ENCODE measurements at places on chromosomes 6 and 20. TPM values are rescaled to one million over a fixed set of nuclear protein-coding genes. Genes with fewer than 3 reads are reported as not detected.

GRCh38 chr6:4794140-4794707 lies 18.0 kb downstream of the CDYL start:
- no peak for DNase-seq

DNA sequence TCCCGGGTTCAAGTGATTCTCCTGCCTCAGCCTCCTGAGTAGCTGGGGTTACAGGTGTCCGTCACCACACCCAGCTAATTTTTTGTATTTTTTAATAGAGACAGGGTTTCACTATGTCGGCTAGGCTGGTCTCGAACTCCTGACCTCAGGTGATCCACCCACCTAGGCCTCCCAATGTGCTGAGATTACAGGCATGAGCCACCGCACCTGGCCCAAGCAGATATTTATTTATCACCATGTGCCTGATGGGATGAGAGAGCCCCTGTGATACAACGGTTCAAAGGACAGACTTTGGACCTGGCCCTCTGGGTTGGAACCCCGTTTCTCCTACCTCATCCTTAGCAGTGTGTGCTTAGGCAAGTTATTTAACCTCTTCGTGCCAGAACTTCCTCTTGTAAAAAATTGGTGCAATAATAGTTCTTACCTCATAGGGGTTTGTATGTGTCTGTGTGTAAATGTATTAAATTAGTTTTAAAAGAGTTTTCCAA lies 19.2 kb upstream of the STK38 start:
- no peak for DNase-seq

- no peak for DNase-seq
These were observed 90.8 kb upstream of the ELOVL5 start for GRCh38 chr6:53439556-53439955.

- no peak for DNase-seq
These were observed 64.1 kb downstream of the TFAP2C start for GRCh38 chr20:56693217-56693616.

DNA sequence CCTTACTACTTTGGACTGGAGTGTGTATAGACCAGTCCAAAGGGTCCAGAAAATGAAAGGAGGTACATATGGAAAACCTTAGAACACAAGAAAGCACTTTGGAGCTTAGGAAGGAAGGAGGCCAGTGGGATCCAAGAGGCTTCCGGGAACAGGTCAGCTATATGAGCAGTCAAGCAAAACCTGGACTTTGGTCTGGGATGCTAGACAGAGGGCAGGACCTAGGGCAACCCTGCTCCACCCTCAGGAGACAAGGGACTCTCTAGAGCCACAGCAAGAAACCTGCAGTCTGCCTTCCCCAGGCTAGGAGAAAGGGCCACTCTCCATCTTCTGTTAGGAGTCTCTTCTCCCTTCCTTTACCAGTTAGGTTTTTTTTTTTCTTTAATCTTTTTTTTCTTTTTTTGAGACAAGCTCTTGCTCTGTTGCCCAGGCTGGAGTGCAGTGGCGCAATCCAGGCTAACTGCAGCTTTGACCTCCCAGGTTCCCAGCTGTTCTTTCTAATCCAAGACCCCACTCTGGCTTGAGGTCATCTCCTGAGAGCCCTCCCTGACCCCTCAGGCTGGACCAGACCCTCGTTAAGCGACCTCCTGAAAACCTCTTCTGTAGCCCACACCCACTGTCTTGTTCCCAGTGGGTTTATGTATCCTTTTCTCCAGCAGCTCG lies 4.6 kb downstream of the KCNK5 start:
- DNase-seq, result no peak

DNA sequence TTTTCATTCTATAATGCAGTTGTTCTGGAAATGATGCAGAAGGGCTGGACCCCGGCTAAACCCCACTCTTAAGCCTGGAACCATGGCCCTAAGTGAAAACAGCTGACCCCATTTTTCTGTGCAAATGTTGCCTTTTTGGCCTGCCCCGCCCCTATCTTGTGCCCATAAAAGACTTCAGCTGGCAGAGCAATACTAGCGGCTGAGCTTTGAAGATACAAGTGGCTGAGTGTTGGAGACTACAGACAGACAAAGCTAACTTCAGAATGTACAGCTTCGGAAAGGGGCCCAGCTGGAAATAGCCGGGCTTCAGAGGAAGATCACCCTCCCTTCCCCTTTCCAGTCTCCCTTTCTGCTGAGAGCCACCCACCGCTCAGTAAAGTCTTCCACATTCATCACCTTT lies 258.6 kb upstream of the SPTLC3 start:
- DNase-seq, result no peak

DNA sequence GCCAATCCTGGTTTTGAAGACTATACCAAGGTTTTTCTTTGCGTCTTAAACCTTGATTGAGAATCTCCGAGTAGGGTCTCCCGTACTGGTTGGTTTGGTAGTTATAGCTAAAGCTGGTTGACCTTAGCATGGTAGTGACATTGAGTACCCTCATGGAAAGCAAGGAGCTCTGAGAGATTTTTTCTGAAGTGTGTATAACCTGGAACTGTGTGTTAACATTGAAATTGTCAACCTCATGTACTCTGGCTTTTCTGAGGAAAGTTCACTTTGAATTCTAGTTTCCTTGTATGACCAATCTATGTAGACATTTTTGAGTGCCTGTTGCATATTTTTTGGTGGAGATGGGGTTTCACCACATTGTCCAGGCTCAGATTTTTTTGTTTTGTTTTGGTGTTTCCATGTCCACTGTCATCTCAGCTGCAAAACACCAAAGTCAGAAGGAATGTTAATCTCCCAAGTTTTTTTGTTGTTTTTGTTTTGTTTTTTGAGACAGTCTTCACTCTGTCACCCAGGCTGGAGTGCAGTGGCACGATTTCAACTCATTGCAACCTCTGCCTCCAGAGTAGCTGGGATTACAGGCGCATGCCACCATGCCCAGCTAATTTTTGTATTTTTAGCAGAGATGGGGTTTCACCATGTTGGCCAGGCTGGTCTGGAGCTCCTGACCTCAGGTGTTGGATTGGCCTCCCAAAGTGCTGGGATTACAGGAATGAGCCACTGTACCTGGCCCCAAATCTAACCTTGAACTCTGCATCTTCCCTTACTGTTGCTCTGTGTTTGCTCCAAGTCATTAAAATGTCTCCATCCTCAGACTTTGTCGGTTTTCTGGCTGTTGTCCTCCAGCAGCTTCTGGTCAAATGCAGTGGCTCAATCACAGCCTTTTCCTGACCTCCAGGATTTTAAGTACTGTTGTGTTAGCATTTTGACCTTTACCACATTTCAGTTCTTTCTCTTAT lies 4.3 kb downstream of the RPS12 start:
- DNase-seq, result no peak

- no peak for DNase-seq
These were observed 6.3 kb upstream of the UTRN start for GRCh38 chr6:144278659-144279314.

DNA sequence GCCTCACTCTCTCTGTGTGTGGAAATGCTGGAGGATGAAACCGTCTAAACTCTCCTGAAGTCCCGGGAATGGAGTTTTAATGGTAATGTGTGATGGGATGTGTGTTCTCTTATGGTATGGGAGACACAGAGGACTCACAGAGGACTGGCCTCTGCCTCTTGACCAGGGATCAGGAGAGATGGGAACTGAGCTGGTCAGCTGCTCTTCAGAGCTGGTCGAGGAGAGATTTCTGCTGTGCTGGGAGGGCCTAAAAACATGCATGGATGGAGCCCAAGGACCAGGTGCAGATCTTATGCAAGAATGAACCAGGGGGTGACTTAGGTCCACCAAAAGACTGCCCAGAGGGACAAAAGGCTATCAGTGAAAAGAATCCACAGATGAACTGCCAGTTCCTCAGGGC lies 27.3 kb upstream of the GMDS start:
- DNase-seq, result no peak

Gene NCOA6
- 27.1 TPM for total RNA-seq

DNA sequence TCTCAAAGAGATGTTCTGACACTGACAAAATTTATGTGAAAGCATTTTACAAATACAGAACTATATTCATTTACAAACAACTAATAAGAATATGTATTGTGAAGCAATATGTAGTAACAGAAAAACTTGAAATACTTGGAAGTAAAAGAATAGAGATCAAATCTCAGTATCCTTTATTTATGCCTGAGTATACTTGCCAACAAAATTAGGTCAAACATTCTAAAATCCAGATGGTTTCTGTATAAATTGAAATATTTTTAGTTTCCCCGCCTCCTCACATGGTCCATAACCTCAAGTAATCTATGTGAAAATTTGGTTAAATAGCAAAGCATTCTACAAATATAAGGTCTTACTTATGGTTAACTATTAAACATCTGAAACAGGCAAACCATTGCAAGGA lies 545.4 kb downstream of the EYS start:
- no peak for DNase-seq

- DNase-seq, result no peak
These were observed 69.5 kb upstream of the AFDN start for GRCh38 chr6:167757249-167757648.

Gene NUDT3
- total RNA-seq, result 29.1 TPM

DNA sequence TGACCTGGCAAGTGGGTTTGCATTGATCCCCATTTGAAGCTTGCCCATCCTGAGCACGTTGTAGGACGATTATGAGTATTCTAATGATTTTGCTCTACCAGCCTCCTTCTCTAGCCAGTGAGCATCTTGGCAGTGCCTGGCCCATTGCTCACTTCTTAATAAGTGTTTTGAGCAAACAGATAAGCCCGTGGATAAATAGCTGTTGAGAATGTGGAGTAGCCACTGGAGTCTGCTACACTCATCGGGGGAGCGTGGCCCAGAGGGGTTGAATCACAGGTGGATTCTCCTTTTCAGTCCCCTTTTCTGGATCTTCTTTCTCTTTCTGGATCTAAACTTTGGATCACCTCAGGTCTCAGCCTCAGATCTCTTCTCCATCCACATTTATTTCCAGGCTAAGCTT lies 15.9 kb upstream of the EDN3 start:
- no peak for DNase-seq

DNA sequence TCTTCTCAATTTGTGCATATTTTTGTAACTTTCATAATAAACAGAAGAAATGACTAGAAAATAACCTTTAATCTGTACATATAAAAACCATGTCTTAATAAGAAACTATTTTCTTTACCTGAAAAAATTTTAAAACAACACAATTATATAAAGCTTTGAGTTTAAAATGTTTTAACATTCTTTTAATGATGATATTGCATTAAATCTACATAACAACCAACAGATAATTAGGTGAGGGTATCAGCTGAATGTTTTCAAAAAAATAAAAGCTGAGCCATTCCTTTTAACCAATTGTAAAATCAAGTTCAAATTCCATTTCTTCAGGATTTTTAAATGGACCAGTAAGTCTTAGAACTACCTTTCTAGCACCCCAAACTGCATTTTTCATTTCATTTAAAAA lies 1185.0 kb upstream of the CITED2 start:
- DNase-seq, result no peak

Gene SNRPB
- 78.8 TPM for total RNA-seq

DNA sequence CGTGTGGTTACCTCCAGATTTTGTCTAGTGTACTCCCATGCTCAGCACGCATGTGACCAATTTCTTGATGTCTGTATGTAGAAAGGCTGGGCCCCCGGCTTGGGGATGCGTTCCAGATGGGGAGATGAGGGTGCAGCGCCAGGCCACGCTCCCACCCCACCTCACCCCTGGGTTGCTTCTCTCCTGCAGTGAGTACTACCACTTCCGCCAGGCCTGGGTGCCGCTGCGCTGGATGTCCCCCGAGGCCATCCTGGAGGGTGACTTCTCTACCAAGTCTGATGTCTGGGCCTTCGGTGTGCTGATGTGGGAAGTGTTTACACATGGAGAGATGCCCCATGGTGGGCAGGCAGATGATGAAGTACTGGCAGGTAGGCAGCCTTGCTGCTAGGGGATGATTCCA lies 11.5 kb upstream of the SRF start:
- no peak for DNase-seq

Gene PDE7B
- total RNA-seq, result 2.2 TPM

Gene RAET1L
- not detected for total RNA-seq

DNA sequence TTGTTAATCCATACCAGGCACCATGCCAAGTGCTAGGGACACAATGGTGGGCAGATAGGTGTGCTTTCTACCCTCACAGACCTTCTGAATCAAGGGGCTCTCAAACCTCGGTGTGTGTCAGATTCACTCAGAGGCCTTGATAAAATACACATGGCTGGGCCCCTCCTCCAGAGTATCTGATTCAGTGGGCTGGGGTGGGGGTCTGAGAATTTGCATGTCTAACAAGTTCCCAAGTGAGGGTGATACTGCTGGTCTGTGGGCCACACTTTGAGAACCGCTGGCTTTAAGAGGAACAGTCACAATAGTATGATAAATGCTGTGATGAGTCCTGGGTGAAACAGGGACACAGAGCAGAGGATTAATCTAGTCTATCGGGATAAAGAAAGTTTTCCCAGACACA lies 35.8 kb upstream of the SIRT5 start:
- DNase-seq, result no peak

Gene COL11A2
- total RNA-seq, result 0.77 TPM

DNA sequence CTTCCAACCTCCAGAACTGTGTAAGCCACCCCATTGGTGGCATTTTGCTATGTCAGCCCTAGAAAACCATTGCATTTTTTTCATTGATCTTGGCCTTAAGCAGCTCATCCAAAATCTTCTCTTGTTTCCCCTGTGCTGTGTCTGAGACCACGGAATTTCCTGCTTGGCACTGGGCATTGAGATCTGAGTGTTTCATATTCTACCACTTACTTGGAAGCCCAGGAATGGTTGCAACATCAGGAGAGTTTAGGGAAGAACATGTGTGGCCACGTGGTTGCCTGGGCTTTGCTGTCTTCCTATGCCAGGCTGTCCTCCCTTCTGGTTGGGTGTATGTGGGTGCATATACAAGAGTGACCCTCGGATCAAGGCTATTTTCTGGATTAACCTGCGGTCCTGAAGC lies 139.3 kb upstream of the PMEPA1 start:
- no peak for DNase-seq

- DNase-seq, result no peak
These were observed 586.6 kb upstream of the BTBD3 start for GRCh38 chr20:11331096-11331495.

DNA sequence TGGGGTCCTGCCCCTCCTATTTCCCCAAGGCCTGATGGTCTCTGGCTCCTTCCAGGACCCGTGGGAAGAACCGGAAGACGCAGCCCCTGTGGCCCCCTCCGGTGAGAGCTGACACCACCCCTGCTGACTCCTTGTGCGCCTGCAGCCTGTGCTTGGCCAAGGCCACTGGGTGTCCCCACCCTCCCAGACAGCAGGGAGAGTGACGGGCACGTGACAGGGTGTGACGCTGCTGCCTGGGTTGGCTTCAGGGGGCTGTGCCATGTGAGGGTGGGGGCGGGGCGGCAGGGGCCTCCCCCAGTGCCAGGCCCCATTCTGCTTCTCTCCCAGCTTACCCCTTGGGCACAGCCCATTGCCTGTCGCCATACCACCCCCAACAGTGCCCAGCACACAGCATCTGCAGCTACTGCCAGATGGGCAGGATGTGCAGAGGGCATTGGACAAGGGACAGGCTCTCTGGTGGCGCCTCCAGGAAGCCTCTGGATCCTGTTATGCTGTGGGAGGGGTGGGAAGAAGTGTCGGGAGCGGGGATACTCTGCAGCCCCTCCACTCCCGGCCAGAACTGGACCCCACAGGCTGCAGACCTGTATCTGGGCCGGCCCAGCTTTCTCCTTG lies 2.9 kb downstream of the BIRC7 start:
- DNase-seq, result no peak

Gene SIRPB1
- total RNA-seq, result 35.8 TPM

- DNase-seq, result peak; percentile 74
These were observed 131.2 kb upstream of the BTN3A2 start for GRCh38 chr6:26233649-26234420.

Gene ANKEF1
- 3.8 TPM for total RNA-seq

Gene SPTLC3
- total RNA-seq, result 18.7 TPM

GRCh38 chr6:109870089-109870410 lies 108.1 kb upstream of the GPR6 start:
- no peak for DNase-seq

- DNase-seq, result no peak
These were observed 26.4 kb upstream of the CD2AP start for GRCh38 chr6:47451162-47451561.

Measured in lower lobe of right lung (tissue), 2 donors.